Stimulated activated CD4-positive, alpha-beta T cell treated with anti-CD3 and anti-CD28 coated beads, Interleukin-1b, Interleukin-23, amount 100 ng/mL, for 4 hours (primary cell): ENCODE measurements at places on chromosomes 6 and 20.

- no peak for DNase-seq
Measured at GRCh38 chr6:15389765-15390723, 144.2 kb downstream of the JARID2 start.

GRCh38 chr6:145882121-145882531, 67.5 kb upstream of the FBXO30 start:
- DNase-seq, result no peak

DNA sequence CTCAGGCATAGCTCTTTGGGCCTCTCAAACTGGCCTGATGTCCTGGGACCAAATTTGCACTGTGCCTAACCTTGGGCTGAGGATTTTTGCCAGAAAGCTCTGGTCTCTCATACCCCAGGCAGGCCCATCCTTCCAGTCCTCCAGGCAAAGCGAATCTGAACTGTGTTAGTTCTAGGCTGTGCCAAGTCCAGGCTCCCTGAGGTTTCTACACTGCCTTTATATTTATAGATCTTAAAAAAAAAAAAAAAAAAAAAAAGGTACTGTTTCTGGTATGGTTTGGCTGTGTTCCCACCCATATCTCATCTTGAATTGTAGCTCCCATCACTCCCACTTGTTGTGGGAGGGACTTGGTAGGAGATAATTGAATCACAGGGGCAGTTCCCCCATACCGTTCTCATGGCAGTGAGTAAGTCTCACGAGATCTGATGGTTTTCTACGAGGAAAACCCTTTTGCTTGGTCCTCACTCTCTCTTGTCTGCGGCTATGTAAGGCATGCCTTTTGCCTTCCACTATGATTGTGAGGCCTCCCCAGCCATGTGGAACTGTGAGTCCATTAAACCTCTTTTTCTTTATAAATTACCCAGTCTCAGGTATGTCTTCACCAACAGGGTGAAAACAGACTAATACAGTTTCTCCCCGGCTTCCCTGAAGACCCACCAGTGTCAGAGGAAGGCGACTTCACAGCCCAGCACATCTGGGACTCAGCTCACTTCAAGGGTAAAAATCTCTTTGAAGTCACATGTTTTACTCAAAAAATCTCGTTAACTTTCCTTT, 39.0 kb upstream of the TBXT start:
- no peak for DNase-seq

DNA sequence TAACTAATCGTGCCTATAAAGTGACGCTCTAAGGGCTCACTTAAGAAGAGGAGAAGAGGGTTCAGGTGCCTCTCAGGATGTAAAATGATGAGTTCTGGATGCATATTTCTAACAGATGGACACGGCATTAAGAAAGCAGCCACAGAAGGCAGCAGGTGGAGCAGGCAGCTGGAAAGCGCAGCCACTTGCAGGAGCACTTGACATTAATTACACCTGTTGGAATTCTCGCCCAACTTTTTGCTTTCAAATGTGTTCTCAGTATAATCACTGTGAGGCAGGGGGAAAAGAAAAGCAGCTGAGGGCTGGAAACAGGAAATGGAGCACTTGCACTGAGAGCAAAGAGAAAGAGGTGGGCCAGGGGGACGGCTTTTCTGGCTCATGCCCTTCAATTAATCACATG, 164.2 kb downstream of the NKAIN2 start:
- DNase-seq, result no peak

DNA sequence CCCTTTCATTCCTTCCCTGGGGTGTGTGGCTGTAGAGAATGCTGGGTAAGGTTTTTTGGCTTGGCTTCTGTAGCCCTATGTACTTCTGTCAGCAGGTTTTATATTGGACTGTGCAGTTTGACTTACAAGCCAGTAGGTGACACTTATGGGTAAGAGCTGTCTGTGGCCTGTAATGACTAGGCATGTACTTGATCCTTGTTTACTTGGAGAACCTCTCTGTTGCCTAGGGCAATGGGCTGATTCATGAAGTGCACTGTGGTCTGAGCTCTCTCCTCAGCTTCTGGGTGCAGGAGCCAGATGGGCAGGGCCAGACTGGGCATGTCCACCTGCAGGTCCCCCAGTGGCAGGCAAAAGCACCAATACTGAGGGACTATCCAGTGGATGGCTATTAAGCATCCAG, 544.6 kb downstream of the ADGRB3 start:
- no peak for DNase-seq

- no peak for DNase-seq
Measured at GRCh38 chr6:111912904-111913303, 39.7 kb upstream of the FYN start.
